ENCODE measurements at places on chromosomes 7 and 10.

DNA sequence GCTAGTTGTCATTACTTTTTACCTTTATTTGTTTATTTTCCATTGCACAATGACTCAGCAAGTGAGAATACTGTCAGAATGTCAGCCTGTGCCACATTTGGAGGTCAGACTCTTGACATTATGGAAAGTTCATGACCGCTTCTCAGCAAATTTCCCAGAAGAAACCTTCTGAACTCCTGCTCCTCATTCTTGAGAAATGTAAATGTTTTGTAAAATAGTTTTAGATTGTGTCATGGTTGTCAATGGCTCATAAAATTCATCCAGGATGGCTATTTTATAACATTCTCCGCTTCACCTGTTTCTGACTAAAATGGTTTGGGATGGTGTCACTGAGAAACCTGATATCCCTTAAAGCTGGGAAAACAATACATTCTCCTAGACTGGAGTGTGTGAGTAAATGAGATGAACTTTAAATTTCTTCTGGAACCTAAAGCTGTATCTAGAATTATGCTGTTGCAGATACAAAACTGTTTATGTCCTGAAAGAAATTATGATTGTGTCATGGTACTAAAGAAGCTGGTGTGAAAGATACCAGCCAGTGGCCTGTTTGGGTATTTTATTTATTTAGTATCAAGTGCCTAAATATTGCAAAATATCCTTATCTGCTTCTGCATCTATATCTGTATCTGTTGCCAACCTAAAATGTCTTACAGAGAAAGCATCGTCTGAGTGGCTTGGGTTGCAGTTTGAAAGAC lies 671.7 kb downstream of the GATA3 start:
- DNase-seq, result no peak

GRCh38 chr10:120478386-120478785 lies 21.4 kb downstream of the PLPP4 start:
- DNase-seq, result no peak

GRCh38 chr10:13862546-13863233 lies 275.9 kb downstream of the PRPF18 start:
- no peak for DNase-seq

GRCh38 chr7:113730309-113730955 lies 188.4 kb downstream of the PPP1R3A start:
- DNase-seq, result no peak

DNA sequence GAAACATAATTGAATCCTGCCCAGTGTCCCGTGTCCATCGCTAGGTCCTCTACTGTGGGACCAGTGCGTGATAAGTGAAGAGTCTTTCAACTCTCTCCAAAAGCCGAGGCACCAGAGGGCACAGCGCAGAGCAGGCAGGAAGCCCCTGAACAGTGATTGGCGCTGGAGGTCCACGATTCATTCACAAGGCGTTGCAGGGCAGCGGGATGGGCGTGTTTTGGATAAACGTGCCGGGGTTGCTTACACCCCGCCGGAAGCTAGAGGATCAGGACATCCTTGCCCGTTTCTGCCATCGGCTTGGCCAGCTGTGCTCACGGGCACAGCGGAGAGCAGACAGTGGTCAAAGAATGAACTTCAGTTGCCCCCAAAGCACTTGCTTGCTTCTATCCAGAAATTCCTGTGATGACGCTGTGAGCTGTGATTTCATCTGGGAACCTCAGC lies 86.0 kb upstream of the PFKP start:
- no peak for DNase-seq

DNA sequence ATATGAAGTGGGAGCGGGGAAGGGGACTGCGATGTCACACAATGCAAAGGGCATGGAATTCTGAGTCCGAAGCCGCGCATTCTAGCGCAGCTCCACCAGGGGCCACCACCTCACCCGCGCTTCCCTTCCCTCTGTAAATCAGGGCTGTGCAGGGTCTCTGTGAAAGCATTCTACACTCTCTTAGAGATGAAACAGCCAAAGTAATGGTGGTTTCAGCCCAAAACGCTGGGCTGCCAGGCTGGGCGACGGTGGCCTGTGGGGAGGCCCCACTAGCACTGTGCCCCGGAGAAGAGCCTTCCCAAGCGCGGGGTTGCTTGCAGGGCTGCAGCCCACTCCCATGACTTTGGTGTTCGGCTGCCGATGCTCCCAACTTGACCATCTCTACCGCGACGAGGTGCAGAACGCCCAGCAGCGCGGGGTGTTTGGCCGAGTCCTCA lies 11.4 kb downstream of the ATG9B start:
- no peak for DNase-seq

DNA sequence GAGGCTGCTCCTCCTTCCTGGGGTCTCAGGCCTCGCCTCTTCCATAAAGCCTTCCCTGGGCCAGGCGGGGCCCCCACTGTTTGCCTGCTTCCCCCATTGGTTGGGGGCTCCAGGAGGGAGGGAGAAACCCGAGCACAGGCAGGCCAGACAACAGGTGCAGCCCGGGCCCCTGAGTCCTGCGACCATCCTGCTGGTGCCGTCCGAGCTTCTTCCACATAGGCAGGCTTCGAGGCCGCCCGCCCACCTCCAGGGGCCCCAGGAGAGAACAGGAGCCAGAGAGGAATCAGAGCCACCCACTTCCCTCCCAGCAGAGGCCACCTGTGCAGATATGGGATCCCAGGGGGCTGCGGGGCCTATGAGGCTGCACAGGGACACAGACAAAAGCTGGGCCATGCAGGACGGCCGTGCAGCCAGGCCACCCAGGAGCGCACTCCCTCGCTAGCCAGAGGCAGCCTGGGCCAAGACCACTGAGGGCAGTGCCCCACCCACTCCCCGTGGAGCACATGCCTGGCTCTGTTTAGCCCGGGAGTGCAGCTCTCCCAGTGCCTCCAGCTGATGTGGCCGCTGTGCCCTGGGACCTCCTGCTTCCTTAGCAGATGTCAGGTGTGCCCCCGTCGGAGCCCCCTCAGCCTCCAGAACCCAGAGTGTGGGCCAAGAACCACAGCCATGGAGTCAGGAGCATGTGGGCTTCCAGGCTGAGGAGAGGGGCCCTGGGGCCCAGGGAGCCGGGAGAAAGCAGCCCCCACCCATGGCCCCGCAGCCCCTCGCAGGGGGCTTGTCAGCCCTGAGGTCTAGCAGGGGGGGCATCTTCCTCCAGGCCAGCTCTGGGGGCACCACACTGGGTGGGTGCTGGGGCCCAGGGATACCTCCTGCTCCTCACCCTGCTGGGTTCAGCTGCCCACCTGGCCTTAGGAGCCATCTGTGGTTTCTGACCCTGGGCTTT lies 59.9 kb upstream of the INPP5A start:
- DNase-seq, result no peak

- no peak for DNase-seq
Observed at GRCh38 chr7:94280851-94281250, 113.8 kb upstream of the COL1A2 start.

GRCh38 chr10:178208-178607 lies 43.0 kb downstream of the ZMYND11 start:
- no peak for DNase-seq

GRCh38 chr10:94217411-94217810 lies 145.3 kb downstream of the NOC3L start:
- no peak for DNase-seq

DNA sequence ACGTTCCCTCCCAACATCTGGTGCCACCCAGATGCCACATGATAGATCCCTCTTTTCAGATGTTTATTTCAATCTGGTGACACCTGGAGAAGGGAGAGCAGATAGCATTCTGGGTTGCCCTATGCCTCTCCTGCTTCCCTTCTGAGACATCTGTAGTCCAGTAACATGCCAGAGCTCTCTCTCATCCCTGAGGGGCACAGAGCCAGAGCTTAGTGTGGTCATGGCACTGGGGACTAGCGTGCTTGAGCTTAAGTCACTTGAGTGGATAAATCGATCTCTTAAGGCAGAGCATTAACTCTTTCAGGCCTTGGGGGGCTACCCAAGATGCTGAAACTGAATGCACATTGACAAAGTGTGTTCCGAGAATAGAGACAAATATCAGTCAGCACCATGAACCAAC lies 47.9 kb downstream of the WNT2 start:
- no peak for DNase-seq

- DNase-seq, result no peak
Observed at GRCh38 chr10:72552857-72553256, 73.0 kb downstream of the MICU1 start.

DNA sequence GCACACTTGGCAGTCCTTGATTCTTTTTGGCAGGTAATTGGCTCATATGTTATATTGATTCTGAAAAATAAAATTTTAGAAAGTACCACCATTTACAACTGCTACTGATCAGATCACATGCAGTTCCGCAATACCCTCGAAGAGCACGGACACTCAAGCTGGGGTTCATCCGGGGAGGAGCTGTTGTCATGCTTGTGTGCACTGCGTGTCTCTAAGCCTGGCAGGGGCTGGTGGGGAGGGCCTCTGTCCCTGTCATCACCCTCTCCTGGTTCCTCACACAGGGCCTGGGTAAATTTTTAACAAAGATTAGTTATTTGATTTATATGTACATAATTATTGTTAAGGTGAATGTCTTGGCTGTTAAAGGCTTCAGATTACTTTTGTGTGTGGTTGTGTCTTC lies 45.2 kb downstream of the TRRAP start:
- no peak for DNase-seq

GRCh38 chr7:45155357-45155900 lies 2.2 kb upstream of the RAMP3 start:
- DNase-seq, result no peak

GRCh38 chr7:114212721-114213429 lies 201.7 kb upstream of the FOXP2 start:
- no peak for DNase-seq

DNA sequence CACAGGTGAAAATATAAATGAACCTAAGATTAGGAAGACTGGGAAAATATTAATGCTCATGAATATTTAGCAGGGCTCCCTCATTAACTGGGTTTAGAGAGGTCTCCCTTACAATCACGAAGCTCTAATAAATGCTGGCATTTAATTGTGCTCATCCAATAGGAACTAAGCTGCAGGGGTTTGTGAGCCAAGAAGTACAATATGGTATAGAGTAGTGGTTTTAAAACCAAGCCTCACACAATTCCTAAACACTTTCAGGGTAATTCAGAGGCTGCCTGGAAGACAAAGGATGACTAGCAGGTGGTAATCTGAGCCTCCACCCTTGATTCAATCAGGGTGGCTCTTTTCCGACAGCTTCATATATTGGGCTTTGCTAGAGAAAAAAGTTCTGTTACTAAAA lies 103.3 kb downstream of the GPAM start:
- peak; percentile 2 for DNase-seq

DNA sequence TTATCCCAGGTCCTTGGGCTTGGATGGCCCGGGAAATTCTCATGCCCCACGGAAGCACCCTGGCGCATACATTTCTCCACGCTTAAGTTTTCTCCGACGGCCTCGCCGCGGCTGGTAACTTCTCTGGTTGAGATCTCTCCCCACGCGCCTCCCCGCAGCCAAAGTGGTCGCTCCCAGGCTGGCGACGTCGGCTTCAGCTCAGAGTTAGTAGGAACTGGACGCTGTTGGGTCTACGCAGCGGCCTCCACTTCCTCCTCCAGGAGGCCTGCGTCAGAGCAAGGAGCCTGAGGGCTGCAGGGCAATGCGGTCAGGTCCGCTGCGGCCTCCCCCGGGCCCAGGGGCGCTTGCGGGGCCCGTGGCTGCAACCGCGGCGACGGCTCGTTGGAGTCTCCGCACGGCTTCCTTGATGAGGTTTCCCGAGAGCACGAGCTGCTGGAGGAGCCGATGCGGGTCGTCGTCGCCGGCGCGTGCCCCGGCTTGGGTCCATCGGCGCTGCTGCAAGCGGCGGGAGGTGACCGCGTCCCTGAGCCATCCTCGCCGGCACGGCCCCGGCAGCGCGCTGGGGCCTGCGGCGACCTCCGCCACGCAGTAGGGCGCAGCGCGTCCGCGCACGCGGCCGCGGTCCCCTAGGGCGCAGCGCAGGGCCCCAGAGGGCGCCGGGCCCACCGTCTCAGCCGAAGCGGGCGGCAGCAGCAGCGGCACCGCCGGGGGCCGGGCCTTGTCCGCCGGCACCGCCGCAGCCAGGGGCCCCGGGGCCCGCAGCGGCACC lies 744 bp downstream of the FRAT2 start:
- DNase-seq, result no peak

DNA sequence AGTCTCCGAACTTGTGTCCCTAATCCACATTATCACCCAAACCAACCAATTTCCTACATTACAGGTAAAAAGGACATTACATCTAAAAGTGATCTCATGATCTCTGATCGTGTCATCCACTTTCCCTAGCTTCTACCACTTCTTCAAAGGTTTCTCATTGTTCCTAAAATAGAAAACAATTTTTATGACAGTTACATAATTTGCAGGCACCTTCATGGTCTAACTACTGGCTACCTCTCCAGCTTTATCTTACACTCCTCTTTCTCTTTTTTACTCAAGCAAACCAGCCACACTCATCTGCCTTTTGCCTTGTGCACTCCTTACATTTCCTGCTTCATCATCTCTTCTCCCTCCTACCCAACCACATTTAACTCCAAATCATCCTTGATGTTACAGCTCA lies 886.7 kb upstream of the SORCS1 start:
- DNase-seq, result no peak

DNA sequence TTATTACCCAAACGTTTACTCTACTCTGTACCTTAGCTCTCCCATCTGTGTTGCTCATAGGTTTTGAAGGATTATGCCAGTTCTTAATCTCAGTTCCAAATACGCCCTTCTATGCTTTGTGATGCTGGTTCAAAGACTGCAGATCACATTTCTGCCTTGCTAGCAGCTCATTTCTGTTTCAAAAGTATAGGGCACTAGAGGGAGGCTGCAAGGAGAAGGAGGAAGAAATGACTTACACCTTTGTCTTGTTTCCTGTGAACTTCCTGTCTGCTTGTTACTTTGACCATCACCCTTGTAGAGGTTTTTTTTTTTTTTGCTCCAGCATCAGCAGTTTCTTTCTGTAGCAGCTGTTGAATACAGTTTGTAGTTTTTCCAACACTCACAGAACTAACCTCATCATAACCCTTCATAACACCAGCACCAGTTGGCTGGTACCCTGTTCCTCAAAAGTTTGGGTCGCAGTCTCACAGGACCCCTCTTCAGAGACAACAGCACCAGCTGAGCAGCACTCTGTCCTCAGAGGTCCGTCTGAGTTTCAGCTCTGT lies 16.5 kb downstream of the SLK start:
- DNase-seq, result no peak

DNA sequence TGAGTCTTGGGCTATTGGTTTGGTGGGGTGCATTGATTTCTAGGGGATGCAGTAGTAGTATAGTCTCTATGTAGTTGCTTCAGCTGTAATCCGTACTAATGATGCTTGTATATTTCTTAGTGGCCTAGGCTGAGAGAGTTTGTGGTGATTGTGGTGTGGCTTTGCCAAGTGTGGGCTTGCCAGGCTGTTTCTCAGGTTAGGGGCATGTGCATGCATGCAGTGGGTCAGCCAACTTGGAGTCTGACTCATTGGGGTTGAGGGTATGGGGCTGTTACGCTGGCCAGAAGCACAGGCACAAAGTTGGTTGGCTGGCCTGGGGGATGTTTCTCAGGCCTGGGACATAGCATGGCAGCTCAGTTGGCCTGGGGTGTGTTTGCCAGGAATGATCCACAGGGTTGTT lies 25.7 kb upstream of the PLA2G12B start:
- DNase-seq, result no peak

- no peak for DNase-seq
Observed at GRCh38 chr10:126097558-126098225, 201.3 kb downstream of the FANK1 start.

- peak; percentile 51 for DNase-seq
Observed at GRCh38 chr7:124152859-124153692, 120.2 kb upstream of the TMEM229A start.

GRCh38 chr7:105246256-105246655 lies 142.5 kb downstream of the SRPK2 start:
- DNase-seq, result no peak

GRCh38 chr7:127658970-127659630 lies 7.1 kb downstream of the SND1 start:
- no peak for DNase-seq

- no peak for DNase-seq
Observed at GRCh38 chr7:100171087-100171681, 2.8 kb upstream of the GAL3ST4 start.

GRCh38 chr10:112244197-112244596 lies 39.0 kb upstream of the TECTB start:
- DNase-seq, result no peak
